Smooth muscle cell of bladder (primary cell): ENCODE measurements at places on chromosomes 12 and 14. TPM values are rescaled to one million over a fixed set of nuclear protein-coding genes. Genes with fewer than 3 reads are reported as not detected.

Gene TAS2R42
- not detected in 2 replicates for total RNA-seq

Gene SLC2A14
- total RNA-seq: not detected in 2 replicates

Gene SMIM41
- 1.4 and 9.8 TPM in 2 replicates for total RNA-seq

Gene MAP4K5
- total RNA-seq: 25.0 and 35.3 TPM in 2 replicates

Gene KRT72
- not detected in 2 replicates for total RNA-seq

Gene ACRBP
- 0.28 and 0.37 TPM in 2 replicates for total RNA-seq

Gene FAM222A
- under 0.01 and 0.09 TPM in 2 replicates for total RNA-seq
